ENCODE measurements at places on chromosomes 7 and 10.

- no peak for DNase-seq
These were observed 386 bp upstream of the AS3MT start for GRCh38 chr10:102868911-102869257.

DNA sequence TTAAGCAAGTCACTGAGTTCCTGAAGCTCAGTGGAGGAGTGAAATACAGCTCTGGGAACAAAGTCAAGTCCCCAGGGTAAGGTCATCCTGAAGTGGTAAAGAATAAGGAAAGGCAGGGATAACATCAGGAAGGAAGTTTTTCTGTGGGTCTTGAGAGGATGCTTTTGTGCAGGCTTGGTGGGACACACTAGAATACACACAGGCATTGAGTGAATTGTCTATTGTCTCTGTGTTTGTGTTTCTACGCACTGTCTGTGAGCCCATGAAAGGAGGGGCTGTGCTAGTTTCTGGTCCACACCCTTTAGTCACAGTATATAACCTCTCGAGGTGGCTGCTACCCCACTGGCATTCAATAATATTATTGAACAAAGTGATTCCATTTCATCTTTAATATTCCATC is 95.8 kb upstream of the ABCB5 start:
- no peak for DNase-seq

DNA sequence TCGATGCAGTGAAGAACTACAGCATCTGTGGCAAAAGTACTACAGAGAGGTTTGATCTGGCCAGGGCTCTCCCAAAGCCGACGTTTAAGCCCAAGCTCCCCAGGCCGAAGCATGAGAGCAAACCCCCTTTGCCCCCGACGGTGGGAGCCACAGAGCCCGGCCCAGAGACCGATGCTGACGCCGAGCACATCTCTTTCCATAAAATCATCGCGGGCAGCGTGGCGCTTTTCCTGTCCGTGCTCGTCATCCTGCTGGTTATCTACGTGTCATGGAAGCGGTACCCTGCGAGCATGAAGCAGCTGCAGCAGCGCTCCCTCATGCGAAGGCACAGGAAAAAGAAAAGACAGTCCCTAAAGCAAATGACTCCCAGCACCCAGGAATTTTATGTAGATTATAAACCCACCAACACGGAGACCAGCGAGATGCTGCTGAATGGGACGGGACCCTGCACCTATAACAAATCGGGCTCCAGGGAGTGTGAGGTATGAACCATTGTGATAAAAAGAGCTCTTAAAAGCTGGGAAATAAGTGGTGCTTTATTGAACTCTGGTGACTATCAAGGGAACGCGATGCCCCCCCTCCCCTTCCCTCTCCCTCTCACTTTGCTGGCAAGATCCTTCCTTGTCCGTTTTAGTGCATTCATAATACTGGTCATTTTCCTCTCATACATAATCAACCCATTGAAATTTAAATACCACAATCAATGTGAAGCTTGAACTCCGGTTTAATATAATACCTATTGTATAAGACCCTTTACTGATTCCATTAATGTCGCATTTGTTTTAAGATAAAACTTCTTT is 2.3 kb downstream of the LRRTM3 start:
- DNase-seq, result no peak

GRCh38 chr10:29050081-29050480 is 238.8 kb upstream of the LYZL1 start:
- DNase-seq, result no peak

GRCh38 chr7:30424506-30424905 is 54.1 kb downstream of the NOD1 start:
- no peak for DNase-seq

GRCh38 chr7:80999100-80999499 is 80.2 kb upstream of the SEMA3C start:
- no peak for DNase-seq

GRCh38 chr10:49161411-49161997 is 26.7 kb downstream of the TMEM273 start:
- DNase-seq, result no peak

DNA sequence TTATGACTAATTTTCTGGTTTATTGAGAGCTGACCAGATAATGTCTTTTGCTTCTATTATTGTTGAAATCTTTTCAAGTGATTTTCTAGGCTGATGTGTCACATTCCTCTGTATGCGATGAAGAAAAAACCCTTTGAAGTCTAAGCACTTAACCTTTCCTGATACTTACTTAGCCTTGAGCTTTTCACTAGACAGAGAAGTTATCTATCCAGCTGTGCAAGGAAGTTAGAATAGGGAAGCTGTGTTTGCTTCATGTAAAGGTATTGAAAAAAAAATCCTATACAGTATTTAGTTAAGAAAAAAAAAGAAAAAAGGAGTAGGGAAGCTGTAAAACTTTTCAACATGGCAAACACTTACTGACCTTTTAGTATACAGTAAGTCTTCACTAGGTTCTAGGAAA is 117.6 kb upstream of the DNAJB12 start:
- no peak for DNase-seq

DNA sequence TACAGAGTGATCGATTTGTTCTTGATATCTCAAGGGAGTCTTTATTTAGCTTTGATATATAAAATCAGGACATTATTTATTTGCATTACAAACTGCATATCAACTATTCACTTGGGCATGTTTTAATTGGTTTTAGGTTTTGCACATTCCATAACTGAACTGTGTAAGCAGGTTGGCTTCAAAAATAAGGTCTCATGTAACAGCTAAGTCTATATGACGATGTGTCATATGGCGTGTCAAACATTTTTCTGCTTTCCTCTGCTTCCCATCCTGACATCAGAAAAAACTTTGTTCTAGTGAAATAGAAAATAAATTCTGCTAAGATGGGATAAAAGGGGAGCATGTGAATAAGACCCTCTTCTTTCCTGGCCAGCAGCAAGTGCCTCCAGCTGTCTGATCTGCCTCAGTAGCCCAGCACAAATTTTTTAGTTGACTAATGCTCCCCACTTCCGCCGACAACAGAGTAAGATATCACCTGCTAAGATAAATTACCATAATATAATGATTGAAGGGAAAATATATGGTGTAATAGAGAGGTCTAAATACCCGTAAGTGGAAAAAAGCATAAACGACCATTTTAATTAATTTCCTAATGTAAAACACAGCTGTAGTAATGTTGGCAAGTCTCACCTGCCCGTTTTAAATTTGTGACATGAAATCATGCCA is 180.5 kb downstream of the TAX1BP1 start:
- DNase-seq, result no peak

DNA sequence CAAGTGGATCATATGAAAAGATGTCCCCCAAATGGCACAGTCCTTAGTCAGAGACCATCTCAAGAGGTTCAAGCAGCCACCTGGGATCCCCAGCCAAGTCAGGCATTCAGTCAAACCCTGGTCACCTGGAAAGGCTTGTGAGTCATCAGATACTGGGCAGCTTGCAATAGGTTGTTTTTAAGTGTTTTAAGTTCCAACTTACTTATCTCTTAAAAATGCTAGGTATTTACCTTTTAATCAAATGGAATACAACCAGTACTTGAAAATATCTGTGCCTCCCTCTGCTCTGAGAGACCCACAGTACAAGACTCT is 262.2 kb downstream of the WDR11 start:
- no peak for DNase-seq

DNA sequence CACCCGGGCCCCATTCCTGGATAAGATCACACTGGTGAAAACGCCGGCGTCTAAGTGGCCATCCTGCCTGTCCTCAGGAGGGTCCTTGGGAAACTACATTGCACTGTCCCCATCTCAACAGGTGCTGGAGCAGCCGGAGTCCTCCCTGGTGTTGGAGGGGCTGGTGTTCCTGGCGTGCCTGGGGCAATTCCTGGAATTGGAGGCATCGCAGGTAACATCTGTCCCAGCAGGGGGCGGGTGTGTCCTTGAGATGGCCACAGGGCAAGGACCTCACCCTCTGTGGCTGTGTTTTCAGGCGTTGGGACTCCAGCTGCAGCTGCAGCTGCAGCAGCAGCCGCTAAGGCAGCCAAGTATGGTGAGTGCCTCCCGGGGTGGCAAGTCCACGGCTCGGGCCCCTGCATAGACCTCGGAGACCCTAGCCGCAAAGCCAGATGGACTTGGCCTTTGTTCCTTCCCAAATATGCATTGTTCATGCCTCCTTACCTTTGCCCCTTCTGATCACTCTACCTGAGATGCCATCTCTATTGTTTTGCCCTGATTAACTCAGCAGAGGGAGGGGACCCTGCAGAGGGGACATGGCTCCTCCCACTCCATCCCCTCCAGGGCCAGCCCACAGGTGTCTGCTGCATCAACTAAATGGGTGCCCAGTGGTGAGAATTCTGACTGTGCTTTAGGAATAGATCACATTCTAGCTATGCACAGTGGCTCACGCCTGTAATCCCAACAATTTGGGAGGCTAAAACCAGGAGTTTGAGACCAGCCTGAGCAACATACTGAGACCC is 23.8 kb downstream of the ELN start:
- no peak for DNase-seq

DNA sequence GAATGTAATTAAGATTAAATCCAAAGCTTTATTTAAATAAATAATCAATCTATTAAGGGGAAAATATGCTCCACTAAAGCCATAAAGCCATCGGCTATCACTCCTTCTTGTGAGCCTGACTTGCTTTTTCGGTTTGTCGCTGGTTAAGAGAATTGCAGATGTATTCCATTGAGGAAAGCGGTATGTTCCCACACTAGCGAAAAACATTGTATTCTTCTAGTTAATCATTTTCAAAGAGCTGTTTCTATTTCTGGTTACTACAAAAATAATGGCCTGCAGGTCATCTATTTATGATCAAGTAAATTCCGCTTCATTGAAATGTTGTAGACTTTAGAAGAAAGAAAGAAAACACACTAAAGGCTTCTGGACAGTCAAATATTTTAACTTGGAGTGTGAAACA is 173.4 kb downstream of the CACNB2 start:
- no peak for DNase-seq

- DNase-seq, result no peak
These were observed 19.7 kb downstream of the FAM53B start for GRCh38 chr10:124724279-124725027.

- DNase-seq, result no peak
These were observed 39.3 kb upstream of the TMEM26 start for GRCh38 chr10:61492364-61492995.

DNA sequence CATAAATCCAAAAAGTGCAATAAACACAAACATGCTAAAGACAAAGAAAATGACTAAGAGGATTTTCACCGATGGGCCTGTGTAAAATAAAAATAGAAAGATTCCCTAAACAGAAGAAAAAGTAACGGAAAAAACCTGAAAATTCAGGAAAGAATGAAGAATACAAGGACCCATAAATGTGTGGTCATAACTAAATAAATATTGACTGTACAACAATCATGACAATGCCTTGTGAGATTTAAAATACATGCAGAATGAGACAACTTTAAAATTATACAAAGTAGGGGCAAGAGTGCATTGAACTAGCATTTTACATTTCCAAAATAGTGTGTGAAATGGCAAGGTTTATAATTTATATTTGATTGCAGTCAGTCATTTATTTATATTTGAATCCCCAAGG is 409.1 kb upstream of the ANKRD30A start:
- no peak for DNase-seq

DNA sequence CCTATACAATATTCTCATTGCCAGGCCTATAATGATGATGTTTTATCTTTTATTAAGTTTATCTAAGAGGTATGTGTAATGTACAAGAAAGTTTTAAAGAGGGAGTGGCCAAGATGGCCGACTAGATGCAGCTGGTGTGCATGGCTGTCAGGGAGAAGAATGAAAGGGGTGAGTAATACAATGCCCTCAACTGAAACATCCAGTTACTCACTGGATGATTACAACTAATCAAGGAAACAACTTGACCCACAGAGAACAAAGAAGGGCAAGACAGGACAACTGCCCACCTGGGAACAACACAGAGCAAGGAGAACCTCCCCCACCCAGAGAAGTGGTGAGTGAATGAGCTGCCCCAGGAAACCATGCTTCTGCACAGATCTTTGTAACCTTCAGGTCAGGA is 880.0 kb upstream of the LRRTM3 start:
- DNase-seq, result no peak

DNA sequence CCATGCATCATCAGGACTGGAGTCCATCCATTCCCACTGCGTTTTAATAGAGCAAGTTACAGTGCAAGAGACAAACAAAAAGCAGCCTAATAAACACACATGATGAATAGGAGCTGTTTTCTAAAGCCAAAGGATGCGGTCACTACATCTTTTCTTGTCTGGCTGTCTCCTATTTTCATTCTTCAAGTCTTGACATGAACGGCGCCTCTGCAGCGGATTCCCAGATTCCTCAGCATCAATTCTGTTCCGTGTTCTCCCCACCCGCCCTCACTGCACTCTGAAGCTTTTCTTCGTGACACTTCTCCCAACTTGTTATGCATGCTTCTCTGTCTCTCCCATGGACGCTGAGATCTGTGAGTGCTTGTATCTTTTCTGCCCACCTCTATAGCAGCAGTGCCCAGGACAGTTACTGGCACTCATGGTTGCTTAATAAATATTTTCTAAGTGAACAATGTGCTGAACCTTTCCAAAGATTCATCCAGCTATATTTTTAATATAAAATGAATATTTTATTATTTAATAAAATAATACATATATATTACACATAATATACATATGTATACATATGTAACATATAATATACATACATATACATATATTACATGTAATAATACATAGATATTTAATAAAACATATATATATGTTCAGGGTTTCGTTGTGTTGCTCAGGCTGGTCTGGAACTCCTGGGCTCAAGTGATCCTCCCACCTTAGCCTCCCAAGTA is 242.9 kb downstream of the ABCA13 start:
- no peak for DNase-seq

- no peak for DNase-seq
These were observed 37.4 kb downstream of the PRKAG2 start for GRCh38 chr7:151839451-151839921.

- no peak for DNase-seq
These were observed 40.8 kb upstream of the STEAP4 start for GRCh38 chr7:88347517-88347916.

DNA sequence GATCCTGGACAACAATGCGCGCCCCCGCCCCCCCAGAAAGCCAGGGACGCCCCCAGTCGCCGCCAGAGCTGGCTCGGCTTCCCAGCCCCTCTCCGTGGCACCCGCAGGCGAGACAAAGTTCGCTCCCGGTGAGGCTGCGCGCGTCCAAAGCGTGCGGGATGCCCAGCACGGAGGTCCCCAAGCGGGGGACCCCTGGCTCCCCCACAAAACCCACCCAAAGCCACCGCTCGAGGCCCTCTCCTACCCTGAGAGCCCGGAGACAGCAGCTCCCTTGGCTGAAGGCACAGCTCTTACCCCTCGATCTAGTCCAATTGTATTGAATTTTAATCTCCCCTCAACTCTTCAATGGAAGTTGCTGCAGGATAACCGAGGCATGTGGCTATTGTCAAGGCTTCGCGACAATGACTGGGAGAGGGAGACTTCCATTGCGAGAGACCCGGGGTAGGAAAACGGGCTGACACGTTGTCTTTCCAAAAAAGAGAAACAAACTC is 305.3 kb downstream of the PRPF18 start:
- no peak for DNase-seq

- no peak for DNase-seq
These were observed 31.9 kb downstream of the MRC1 start for GRCh38 chr10:17841050-17841449.
